ENCODE measurements at places on chromosomes 12 and 14.

GRCh38 chr12:85568395-85569103, 267.7 kb downstream of the RASSF9 start:
- DNase-seq = no peak

DNA sequence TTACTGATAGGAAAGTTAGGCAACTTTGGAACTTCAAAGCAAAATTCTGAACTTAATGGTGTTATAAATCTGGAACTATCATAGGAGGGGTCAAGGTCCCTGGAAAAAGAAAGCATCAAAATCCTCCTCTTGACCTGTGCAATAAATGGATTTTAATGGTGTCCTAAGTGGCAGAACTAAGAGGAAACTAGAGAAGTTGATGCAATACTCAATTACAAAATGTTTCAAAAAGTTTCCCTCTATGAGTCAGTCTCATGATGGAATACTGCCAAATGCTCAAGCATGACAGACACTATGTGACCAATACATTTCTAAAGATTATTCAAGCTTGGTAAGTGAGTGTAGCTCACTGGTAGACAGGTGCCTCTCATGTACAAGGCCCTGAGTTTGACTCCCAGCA, 47.7 kb upstream of the ERGIC2 start:
- DNase-seq = no peak

GRCh38 chr14:96821501-96821900, 24.3 kb downstream of the VRK1 start:
- no peak for DNase-seq

- no peak for DNase-seq
These were observed 2.6 kb downstream of the ETFRF1 start for GRCh38 chr12:25197608-25198007.

- peak; percentile 95 for DNase-seq
These were observed 39.0 kb downstream of the YAF2 start for GRCh38 chr12:42199007-42199406.

GRCh38 chr12:55930771-55931316, at the start of gene DGKA:
Gene DGKA, plus strand, starts transcription at chr12:55931162. Its CDS starts 5,342 bp downstream, at chr12:55936504.
- peak; percentile 82 for DNase-seq

- no peak for DNase-seq
These were observed 896 bp downstream of the EIF5 start for GRCh38 chr14:103334644-103335622.

GRCh38 chr14:77344377-77344996, 23.7 kb downstream of the GSTZ1 start:
- DNase-seq = no peak
